ENCODE measurements at places on chromosomes 2 and 18. TPM values are rescaled to one million over a fixed set of nuclear protein-coding genes. Genes with fewer than 3 reads are reported as not detected.

The SPATS2L gene
- total RNA-seq = 160 TPM

The CTIF gene
- total RNA-seq = 50.3 TPM

The RTTN gene
- total RNA-seq = 15.3 TPM

The KLF7 gene
- total RNA-seq = 32.7 TPM
